ENCODE measurements at places on chromosomes 13 and 19.

GRCh38 chr13:81406022-81406421 lies 1065.1 kb upstream of the SPRY2 start:
- DNase-seq: no peak

GRCh38 chr19:41431426-41432386 lies 4.5 kb upstream of the B3GNT8 start:
- peak; percentile 14 for DNase-seq

GRCh38 chr19:17327068-17327653 lies 7.5 kb downstream of the ANO8 start:
- no peak for DNase-seq

GRCh38 chr19:52343548-52343947 lies 7.5 kb downstream of the ZNF610 start:
- DNase-seq: peak; percentile 38

- DNase-seq: no peak
Measured at GRCh38 chr13:69092615-69093322, 1014.9 kb upstream of the ATXN8OS start.

- no peak for DNase-seq
Measured at GRCh38 chr13:51588406-51588949, 4.2 kb downstream of the WDFY2 start.

- DNase-seq: no peak
Measured at GRCh38 chr13:46176756-46177155, 5.2 kb downstream of the LCP1 start.

DNA sequence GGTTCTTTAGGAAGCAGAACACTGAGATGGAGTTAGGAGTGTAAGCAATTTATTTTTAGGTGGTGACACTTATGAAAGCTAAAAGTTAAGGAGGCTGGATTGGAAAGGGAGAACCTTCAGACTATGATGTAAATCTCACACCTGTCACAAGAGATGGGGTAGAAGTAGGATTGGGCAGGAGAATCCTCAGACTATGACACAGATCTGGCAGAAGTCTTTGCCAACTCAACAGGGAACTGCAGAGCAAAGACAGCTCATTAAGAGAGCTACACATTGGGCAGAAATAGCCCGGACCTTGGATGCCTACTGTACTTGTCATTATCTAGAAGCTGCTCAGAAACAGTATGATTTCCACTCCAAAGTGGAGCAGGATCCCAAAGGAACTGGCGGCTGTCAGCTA lies 134.4 kb downstream of the DNAJC15 start:
- no peak for DNase-seq

- no peak for DNase-seq
Measured at GRCh38 chr13:38697628-38698333, 10.9 kb downstream of the FREM2 start.

GRCh38 chr19:21492947-21493906 lies 12.2 kb upstream of the ZNF429 start:
- DNase-seq: no peak

GRCh38 chr13:27054760-27055159 lies 116.9 kb downstream of the USP12 start:
- no peak for DNase-seq

- no peak for DNase-seq
Measured at GRCh38 chr19:40241809-40242384, 15.4 kb upstream of the CCNP start.

DNA sequence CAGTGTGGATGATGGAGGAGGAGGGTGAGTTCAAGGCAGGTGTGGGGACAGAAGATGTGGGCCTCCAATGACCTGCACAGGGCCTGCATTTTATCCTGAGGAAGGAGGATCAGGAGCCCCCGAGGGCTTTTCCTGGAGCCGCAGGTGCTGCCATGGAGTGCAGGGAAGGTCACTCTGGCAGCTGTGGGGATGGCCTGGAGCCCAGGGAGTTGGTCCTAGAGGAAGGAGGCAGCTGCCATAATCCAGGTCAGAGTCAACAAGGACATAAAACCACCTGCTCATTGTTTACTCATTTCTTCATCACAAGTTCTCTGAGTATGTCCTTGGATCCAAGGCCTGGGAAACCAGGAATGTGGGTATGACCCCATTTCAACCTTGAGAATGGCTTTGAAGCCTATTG lies 87.2 kb downstream of the SCGB2B2 start:
- DNase-seq: no peak

DNA sequence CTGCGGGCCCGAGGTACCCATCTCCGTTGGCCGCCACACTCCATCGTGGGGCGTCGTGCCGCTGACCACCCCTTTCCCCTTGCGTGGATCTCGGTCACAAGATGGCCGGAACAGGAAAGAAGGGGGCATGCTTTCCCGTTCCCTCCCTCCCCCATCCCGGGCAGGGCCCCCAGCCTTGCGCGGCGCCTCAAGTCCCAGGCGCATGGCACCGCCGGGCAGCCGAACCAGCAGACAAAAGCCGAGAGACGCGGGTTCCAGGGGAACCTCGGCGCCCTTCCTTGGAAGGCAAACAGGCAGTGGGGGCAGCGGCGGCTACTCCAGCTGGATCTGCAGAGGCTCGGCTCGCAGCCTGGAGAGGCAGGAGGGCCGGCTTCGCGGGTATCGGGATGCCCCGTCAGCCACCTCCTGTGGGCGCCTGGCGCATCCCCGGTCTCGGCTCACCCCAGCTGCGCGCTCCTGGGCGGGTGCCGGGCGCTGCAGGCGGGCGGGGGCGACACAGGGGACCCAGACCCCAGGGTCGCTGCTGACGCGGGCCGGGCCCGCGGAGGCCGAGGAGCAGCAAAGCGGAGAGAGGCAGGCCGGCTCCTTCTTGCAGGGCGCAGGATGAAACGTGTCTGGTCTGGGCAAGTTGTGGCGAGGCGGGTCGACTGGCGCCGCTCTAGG lies 439 bp downstream of the DZIP1 start:
- DNase-seq: peak; percentile 26

GRCh38 chr19:55158848-55159749 lies 1.6 kb upstream of the TNNI3 start:
- DNase-seq: no peak

GRCh38 chr19:14413693-14414181 lies 5.4 kb downstream of the DDX39A start:
- DNase-seq: no peak

GRCh38 chr19:31338069-31338776 lies 11.0 kb downstream of the TSHZ3 start:
- DNase-seq: no peak

GRCh38 chr19:35168196-35168595 lies 13.7 kb downstream of the FXYD5 start:
- DNase-seq: peak; percentile 66

- peak; percentile 41 for DNase-seq
Measured at GRCh38 chr19:39381910-39382611, 8.8 kb downstream of the PAF1 start.

DNA sequence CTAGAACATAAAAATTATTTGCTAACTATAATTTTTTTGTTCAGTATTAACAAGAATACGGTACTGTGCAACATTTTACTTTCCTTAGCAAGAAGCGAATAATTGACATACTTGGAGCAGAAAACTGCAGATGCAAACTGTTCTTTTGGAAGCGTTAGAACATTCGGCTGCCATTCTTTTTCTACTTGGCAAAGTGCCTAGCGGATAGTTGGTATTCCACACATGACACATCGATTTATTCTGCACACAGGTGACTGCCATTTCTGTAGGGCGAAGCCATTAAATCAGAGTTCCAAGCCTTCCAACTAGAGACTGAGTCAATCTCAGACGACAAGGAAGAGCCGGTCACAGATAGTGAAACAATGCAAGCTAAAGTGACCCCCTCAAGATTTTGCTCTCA lies 117.4 kb downstream of the TRPC4 start:
- no peak for DNase-seq

- DNase-seq: peak; percentile 30
Measured at GRCh38 chr19:7288977-7289376, 5.2 kb downstream of the INSR start.

GRCh38 chr13:109448629-109449028 lies 337.8 kb downstream of the IRS2 start:
- DNase-seq: no peak

DNA sequence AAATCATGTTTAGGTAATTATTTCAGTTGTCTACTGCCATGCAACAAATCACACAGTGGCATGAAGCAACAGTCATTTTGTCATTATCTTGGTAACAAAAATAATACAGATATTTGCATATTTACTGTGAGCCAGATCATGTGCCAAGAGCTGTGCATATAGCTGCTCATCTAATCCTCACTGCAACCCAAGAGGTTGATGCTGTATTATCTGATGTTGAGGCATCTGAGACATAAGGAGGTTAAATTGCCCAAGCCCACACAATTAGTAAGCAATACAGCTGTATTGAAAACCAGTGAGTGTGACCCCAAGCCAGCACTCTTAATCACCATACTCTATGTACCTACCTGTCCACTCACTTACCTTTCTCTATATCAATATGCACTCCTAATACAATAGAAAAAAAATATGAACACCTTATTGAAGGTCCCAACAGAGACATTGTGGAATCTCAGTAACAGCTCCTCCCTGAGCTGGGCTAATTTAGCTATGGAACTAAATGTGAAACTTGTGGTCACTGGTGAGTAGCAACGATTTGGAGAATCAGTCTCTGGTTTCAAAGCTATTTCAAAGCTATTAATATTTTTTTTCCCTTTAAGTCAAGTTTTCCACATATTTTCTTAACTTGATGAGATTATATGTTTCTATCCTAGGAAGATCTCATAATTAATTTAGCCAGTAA lies 185.2 kb downstream of the KLF12 start:
- DNase-seq: no peak

DNA sequence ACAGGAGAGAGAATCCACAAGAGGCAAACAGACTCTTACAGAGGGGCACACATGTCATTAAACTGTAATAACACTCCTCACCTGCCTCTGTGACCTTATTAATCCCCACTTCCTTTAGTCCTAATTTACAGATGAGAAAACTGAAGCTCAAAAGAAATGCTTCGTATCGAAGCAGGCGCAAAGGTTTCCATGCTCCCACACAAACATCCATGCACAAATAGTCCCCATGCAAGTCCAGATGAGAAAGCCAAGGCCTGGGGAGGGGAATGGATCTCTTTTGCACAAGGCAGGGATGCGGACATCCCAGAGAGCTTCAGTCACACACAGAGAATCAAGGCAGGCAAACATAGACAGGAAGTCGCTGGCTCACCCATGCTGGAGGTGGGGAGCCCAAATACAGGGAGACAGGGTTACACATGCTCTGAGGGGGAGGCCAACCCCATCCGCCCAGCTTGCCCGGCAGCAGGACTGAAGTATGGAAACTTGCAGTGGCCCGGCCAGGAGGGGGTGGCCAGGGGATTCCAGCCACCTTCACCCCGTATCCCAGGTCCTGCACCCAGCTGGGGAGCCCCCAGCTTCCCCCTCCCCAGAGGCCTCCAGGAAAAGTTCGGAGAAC lies 468 bp downstream of the S1PR5 start:
- DNase-seq: no peak

GRCh38 chr13:47277774-47278173 lies 380.9 kb upstream of the HTR2A start:
- no peak for DNase-seq

DNA sequence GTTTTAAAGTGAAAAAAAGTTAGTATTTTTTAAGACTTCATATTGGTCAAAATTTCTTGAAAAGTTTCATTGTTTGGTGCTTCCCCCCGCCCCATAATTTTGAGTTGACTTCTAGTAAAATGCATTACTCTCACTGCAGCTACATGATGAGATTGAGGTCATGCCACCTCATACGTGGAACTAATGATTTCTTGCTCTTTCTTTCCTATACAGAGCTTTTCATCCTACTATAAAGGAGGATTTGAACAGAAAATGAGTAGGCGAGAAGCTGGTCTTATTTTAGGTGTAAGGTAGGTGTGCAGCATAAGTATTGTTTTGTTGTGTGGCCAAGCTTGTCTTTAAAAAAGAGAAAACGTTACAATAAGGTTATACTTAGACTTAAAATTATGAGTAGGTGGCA lies 55.0 kb downstream of the DNAJC15 start:
- no peak for DNase-seq

GRCh38 chr13:94317063-94317491 lies 162.4 kb downstream of the DCT start:
- no peak for DNase-seq

- no peak for DNase-seq
Measured at GRCh38 chr13:86569119-86569518, 769.9 kb upstream of the SLITRK6 start.

DNA sequence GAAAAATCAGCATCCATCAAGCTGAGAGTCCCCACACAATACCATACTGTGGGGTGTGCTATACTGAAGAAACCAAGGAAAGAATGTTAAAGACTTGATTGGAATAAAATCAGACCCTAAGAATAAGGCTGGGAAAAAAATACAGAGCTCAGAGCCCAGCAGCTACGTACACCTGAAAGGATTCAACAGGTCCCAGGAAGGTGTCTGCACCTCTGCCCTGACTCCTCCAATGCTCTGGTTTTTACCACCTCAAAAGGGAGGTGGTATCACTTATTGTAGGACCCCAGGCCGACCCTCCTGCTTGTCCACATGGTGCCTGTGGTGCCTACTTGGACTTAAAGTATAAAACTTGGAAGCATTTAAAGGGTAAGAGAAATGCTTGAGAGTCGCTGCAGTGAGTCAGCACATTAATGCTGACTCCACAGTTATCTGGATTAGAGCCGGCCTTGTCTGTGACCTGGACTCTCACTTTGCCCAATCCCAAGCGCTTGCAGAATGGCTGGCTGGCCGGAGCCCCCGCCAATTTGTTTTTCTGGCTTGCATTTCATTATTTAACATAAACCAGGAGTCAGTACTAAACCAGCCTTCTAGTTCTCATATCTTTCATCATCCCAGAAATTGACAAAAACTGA lies 110.1 kb downstream of the FGF14 start:
- no peak for DNase-seq

DNA sequence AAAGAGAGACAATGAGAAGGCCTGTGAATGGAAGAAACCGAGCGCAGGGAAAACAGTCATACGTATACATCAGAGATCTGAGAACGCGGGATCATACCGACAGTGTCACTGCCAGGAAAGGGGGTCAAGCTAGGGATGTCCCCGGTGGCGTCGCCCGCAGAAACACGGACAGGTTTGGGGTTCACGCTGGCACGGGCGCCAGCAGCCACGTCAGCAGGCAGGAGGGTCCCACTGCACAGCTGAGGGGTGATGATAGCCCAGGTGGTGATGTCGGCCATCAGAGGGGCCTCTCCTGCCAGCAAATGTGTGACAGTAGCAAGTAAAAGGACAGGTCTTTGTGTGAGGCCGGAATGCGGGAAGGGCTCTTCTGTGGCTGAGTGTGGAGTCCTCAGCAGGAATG lies 3.4 kb upstream of the ZNF229 start:
- no peak for DNase-seq

DNA sequence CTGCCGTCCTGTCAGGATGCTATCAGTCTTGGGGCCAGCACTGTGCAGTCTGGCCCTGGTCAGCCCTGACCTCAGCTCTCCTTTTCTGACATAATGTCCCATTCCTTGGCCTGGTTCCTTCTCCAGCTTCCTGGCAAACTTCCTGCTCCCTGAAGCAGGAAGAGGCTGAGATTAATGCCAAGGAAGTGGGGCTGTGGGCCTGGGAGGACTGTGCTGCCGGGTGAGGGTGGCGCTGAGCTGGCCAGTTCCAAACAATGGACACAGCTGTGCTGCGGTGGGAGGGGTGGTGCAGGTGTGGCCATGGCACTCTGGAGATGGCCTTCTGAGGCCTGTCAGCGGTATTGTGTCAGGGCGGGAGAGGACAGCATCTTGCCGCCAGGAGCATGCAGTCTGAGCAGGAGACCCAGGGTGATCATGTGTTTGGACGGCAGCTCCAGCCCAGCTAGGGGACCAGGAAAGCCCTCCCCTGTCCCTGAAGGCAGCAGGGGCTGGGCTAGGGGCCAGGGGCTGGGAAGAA lies 30.9 kb downstream of the TUBA3C start:
- no peak for DNase-seq

GRCh38 chr19:51511353-51511752 lies 9.8 kb upstream of the SIGLEC12 start:
- DNase-seq: peak; percentile 22
